ENCODE measurements at places on chromosomes 3 and 15.

- DNase-seq, result no peak
These were observed 21.2 kb downstream of the CCR8 start for GRCh38 chr3:39350714-39351113.

DNA sequence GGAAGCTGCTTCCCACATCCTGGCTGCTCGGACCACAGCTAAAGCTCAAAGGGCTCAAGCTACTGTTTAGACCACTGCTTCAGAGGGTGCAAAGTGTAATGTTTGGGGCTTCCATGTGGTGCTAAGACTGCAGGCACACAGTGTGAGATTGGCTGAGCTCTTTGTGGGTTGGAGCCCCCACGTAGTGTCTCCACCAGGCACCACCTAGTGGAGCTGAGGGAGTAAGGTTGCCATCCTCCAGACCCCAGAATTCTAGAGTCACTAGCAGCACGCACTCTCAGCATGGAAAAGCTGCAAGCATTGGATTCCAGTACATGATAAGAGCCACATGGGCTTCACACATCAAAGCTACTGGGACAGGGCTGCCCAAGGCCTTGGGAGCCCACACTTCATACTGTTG, 9.3 kb downstream of the MKRN3 start:
- no peak for DNase-seq

- DNase-seq, result no peak
These were observed 72.9 kb downstream of the MOBP start for GRCh38 chr3:39540162-39540921.

- DNase-seq, result peak; percentile 53
These were observed 185.7 kb upstream of the THRB start for GRCh38 chr3:24680214-24680967.

DNA sequence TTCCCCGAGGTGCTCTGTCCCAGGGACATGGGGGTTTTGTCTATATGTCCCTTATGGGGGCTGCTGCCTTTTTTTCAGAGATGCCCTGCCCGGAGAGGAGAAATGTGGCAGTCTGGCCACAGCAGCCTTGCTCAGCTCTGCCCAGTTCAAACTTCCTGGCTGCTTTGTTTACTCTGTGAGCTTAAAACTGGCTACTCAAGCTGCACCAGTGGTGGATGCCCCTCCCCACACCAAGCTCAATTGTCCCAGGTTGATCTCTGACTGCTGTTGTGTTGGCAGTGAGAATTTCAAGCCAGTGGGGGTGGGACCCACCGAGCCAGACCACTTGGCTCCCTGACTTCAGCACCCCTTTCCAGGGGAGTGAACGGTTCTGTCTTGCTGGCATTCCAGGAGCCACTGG, 188.9 kb downstream of the STXBP5L start:
- DNase-seq, result no peak

DNA sequence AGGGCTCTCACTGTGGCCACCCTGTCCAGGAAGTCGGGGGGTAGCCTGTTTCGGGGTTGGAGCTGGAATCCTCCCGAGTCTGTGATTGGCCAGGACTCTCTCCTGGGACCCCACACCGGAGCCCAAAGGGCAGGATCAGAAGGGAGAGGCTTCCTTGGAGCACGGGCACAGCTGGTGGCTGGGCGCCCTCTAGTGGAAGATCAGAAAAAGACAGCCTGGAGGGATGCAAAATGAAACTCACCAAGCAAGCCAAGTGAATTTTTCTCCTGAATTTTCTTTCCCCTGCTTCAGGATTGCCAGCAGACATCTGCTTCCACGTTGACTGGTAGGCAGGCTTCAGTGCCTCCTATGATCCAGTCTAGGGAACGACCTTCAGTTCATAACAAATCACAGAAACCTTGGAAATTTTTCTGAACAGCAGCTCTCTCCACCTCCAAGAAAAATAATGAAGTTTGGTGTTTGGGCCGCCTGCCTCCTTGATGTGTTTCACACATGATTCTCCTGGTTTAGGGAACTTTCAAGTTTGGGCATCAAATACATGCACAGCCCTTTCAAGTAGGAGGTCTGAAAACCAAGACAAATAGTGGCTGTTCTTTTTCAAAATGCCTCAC, 224.6 kb downstream of the VPS13C start:
- peak; percentile 35 for DNase-seq

DNA sequence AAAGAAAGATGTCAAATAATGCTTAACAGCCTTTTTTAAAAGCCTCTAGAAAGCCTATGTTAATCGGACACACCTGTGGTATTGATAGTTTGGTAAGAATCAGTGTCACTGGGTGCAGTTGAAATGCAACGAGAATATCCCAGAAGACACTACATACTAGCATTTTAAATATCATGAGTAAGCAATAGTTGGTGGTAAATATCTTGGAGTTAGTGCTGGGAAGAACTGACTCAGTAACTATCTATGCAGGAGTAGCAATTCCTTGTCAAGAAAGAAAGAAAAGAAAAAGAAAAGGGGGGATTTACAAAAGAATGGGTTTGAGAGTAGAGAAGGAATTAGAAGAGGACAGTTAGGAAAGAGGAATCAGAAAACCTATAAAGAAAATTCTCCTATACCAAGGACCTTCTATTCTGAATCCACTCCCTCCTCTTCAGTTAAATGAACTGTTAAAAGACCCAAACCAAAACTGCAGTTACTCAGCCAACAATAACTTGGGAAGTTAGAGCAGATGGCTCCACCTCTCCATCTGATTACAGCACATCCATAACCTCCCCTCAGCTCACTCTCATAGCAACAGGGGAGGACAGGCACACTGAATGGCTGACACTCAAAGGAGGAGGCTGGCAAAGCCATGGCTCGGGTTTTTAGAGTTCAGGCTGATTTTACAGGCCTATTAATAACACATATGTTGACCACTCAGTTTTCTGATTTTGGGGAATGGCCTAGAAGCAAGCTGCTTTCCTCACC, 207.6 kb upstream of the MDFIC2 start:
- no peak for DNase-seq

GRCh38 chr3:134239538-134239937, 11.1 kb downstream of the RYK start:
- no peak for DNase-seq

GRCh38 chr15:86849136-86849535, 769.5 kb downstream of the AGBL1 start:
- no peak for DNase-seq

Measured in skin of body (tissue), 3 donors.